ENCODE measurements at places on chromosomes 5 and 9.
A peak's percentile ranks its signal among the peaks of the same experiment; 100 is the strongest.

- DNase-seq = no peak
These were observed 199.3 kb downstream of the PAX5 start for GRCh38 chr9:36834736-36835135.

- no peak for DNase-seq
These were observed 336.8 kb upstream of the PUM3 start for GRCh38 chr9:3180696-3181048.

- no peak for DNase-seq
These were observed 49.4 kb downstream of the SLIT3 start for GRCh38 chr5:169251333-169252084.

- DNase-seq = no peak
These were observed 9.6 kb upstream of the BICD2 start for GRCh38 chr9:92774274-92774673.

DNA sequence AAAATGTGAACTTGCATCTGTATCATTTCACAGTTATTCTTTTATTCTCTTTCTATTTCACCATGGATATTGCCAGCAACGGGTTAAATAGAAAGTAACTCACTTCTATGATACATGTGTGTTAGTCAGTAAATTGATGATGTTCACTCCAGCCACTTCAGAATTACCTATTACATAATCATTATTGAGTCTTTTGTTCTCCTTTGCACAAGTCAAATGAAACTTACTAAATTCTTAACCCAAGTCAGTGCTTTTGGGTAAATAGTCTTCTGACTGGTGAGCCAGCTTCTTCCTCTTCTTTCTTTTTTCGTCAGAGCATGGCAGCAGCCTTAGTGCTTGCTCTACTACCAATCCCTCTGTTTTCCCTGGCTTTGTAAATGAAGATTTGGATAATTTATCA lies 344.3 kb downstream of the RAB3C start:
- no peak for DNase-seq

DNA sequence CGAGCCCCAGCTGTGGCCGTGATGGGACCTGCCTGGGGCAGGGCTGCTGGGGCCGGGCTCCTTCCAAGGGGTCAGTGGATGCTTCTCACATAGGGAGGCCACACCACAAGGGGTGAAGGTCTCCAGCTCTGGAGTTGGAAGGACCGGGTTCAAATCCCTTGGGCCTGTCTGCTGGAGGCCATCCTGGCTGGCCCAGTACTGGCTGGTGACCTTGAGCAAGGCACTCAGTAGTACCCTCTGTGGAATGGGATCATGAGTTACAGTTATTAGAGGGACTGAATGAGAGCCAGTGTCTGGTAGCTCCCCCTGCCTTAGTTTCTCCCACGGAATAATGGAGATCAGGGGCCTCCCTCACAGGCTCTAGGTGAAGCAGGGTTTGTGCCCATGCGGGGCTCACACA lies 58.3 kb downstream of the LMX1B start:
- no peak for DNase-seq

GRCh38 chr9:26637101-26637500 lies 255.5 kb downstream of the CAAP1 start:
- DNase-seq = no peak

- no peak for DNase-seq
These were observed 23.2 kb upstream of the GOLGA1 start for GRCh38 chr9:124964056-124964455.

DNA sequence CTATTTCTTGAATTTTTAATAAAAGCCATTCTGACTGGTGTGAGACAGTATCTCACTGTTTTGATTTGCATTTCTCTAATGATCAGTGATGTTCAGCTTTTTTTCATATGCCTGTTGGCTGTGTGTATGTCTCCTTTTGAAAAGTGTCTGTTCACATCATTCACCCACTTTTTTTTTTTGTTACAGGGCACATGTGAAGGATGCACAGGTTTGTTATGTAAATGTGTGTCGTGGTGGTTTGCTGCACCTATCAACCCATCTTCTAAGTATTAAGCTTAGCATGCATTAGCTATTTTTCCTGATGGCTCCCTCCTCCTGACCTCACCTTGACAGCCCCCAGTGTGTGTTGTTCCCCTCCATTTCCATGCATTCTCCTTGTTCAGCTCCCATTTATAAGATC lies 39.3 kb upstream of the IFNE start:
- DNase-seq = no peak

DNA sequence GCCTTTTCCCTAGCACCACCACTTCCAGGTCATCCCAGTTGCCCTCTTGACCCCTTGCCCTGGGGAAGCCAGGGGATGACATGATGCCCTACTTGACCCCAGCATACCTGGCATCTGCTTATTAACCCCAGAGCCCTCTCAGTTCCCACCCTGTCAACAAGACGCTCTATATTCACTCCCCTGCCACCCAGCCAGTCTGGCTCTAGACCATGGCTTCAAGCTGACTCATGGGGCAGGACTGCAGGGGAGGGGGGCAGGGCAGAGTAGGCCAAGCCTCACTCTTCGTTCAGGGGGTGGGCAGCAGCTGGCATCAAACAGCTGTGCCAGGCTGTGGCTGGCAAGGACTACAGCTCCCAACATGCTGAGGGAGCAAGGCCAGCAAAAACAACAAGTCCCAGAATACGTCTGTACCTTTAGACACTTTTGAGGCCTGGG lies 5.3 kb downstream of the ATOSB start:
- DNase-seq = no peak

GRCh38 chr9:10946676-10947410 lies 334.0 kb upstream of the PTPRD start:
- no peak for DNase-seq

DNA sequence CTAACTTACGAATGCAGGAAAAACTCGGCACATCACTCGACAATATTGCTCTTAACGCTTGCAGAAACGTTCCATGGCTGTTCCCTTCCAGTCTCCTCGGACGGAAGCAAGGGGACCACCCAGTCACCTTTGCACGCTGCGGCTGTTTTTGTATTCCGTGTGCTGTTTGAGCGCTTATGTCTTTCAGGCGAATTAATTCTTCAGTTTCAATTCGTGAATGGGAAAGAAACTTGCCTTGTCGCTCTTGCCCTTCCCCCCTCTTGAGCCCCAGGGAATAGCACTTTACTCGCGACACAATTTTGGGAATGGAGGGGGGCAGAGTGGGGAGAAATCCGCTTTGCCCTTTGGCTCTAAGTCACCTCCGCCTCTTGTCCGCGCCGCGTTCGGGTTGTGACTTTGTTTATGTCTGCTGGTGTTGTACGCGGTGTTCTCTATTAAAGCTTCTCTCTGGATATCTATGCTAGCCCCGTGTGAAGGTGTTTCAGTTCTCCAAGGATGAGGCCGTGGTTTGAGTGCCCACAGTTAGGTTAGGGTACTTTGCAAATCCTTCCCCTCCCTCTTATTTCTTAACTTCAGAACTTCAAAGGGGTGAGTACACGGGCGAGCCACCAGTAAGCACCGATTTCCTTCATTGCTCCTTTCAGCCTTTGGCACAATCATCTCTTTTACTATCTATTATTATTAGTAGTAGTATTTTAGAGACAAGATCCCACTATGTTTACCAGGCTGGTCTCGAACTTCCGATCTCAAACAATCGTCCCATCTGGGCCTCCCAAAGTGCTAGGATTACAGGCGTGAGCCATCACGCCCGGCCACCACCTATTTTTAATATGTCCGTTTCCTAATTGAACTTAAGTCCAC lies 2.7 kb downstream of the FOXB2 start:
- no peak for DNase-seq

- no peak for DNase-seq
These were observed 49.5 kb upstream of the DMRT3 start for GRCh38 chr9:926976-927375.

- no peak for DNase-seq
These were observed 76.9 kb downstream of the CDH6 start for GRCh38 chr5:31270396-31270795.

DNA sequence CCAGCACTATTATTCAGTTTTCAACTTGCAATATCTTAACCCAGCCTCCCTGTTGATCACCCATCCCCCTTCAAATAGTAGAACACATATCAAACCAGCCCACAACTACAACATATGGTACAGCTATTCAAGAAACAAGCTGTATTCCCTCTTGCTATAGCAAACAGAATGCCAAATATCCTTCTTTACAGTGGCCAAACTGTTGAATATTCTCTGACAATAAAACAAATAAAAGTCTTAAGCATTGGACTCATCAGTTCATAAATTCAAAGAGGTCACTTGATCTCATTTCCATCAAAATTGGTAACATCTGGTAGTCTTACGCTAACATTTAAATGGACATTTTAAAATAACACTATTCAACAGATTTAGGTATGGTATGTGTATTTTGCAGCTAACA lies 350.8 kb downstream of the EFNA5 start:
- no peak for DNase-seq

DNA sequence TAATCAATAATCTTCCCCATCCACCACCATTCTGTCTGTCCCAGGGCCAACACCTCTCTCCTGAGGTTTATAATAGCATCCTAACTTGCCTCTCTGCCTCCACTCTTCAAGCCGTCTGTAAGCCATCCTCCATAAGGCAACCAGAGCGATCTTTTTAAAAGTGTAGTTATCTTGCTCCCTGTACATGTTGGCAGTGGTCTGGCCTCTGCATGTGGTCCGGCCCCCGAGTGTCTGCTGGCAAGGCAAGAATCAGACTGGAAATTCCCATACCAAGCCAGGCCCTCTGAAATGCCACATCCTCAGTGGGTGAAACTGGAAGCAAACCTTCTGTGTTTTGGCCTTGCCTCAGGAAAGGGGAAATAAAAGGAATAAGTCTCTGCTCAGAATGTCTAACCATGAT lies 17.0 kb downstream of the TTLL11 start:
- no peak for DNase-seq

GRCh38 chr5:57302164-57302563 lies 128.3 kb downstream of the GPBP1 start:
- peak; percentile 4 for DNase-seq

DNA sequence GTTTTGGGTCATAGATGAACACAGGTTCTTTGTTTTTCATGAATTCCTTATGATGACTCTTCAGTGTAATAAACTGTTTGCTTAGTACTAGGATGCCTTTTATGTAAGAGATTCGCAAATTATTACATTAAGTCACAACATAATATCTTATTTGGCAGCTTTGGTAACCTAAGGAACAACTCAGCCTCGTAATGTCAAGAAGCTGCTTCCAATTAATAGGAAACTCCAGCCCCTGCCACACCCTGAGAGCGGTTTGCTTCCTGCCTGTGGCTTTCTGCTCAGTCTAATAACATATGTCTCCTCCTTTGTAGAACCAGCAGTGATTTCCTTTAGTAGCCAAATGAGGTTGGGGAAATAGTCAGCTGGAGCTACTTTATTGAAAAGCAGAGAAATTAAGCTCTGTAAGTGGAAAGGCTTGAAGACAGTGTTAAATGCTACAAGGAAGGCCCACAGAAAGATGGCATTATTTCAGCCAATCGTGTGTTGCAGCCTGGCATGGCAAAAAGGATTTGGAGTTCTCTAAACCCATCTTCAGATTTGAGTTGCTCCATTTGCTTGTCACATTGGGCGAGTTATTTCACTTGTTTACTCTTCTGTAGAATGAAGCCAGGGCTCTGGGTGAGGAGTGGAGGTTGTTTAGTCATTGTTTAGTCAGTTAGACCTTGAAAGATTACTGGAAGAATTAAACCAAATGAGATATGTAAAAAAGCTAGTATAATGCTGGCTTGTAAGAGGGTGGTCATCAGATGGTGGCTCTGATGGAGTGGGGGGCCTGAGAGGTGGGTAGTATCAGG lies 54.1 kb downstream of the MTAP start:
- DNase-seq = no peak

DNA sequence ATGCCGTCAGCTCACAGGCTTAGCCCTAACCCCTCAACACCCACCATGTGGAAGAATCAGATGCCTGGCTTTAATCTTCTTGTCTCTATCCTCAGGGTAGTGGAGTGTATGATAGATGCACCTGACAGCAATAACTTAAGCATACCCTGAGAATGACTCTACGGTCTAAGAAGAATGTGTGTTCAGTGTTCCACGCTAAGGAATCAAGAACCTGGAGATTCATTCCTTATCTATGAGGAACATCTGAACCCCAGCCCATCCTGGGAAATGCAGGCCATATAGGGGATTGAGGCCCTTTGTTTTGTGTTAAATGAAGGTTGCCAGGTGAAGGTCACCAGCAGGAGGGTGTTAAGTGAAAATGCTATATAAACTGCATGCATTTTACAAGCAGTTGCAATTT lies 63.0 kb downstream of the KLHL3 start:
- no peak for DNase-seq

DNA sequence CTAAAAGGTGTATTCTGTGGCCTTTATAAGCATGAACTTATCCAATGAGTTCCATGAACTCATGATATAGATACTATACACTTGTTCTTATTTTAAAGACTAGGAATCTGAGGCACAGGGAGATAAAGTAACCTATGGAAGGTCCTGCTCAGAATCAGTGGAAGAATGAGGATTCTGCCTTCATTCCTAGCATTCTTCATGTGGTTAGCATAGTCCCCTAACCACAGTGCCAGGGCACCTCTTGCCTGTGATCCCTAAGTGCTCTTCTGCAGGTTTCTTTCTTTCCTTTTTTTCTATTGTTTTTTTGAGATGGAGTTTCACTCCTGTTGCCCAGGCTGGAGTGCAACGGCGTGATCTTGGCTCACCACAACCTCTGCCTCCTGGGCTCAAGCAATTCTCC lies 174.1 kb downstream of the C9orf152 start:
- no peak for DNase-seq

DNA sequence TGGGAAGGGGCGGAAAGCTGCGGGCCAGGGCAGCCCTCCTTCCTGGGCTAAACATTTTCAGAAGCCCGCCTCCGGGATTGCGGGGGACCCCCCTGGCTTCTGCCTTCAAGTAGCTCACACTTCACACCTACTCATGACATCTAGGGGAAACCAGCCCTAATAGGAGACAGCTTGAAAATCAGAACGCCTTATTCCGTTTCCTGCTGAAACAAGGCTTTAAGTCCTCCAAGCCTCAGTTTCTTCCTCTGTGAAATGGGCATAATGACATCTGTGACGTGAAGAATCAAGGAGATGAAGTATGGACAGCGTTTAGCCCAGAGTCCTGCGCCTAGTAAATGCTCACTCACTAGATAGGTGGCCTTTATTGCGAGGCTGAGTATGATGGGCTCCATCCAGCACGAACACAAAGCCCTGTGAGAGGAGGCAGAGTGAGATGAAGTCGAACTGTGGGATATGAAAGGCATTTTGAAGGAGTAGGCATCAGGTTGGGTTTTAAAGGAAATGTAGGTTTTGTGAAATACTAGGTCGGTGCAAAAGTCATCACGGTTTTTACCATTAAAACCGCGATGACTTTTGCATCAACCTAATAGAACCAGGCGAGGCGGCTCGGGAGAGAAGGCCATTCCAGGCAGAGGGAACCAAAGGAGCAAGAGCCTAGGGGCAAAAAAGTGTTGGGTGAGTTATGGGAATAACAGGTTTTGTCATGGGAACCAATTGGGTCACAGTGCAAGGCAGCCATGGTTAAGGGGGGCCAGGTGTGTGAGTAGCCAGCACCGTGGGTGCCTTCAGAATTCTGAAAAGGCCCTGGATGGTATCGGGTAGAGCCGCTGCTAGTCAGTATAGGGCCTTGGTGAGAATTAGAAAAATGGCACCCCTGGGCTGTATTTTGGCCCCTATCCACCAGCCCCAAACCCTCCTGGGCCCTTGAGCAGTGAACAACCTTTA lies 1.0 kb upstream of the TSC1 start:
- no peak for DNase-seq
